ENCODE measurements at places on chromosomes 16 and 17. TPM values are rescaled to one million over a fixed set of nuclear protein-coding genes. Genes with fewer than 3 reads are reported as not detected.

ARL17A gene
- polyA plus RNA-seq, result 27.4 TPM

DNA sequence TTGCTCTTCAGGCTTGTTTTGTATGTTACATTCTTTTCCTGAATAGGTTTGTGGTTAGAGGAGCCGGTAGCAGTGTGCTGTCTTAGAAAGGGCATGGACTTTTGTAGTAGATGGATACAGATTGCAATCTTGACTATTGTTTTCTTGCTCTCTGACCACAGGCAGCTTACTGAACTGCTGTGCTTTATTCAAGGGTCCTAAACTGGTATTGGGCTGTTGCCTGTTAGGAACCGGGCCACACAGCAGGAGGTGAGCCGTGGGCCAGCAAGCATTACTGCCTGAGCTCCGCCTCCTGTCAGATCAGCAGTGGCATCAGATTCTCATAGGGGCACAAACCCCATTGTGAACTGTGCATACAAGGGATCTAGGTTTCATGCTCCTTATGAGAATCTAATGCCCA, 373.9 kb downstream of the CPPED1 start:
- no peak for DNase-seq

CCNF gene
- polyA plus RNA-seq, result 7.0 TPM

- no peak for DNase-seq
Observed at GRCh38 chr17:9446528-9446927, 129.1 kb downstream of the STX8 start.

DNA sequence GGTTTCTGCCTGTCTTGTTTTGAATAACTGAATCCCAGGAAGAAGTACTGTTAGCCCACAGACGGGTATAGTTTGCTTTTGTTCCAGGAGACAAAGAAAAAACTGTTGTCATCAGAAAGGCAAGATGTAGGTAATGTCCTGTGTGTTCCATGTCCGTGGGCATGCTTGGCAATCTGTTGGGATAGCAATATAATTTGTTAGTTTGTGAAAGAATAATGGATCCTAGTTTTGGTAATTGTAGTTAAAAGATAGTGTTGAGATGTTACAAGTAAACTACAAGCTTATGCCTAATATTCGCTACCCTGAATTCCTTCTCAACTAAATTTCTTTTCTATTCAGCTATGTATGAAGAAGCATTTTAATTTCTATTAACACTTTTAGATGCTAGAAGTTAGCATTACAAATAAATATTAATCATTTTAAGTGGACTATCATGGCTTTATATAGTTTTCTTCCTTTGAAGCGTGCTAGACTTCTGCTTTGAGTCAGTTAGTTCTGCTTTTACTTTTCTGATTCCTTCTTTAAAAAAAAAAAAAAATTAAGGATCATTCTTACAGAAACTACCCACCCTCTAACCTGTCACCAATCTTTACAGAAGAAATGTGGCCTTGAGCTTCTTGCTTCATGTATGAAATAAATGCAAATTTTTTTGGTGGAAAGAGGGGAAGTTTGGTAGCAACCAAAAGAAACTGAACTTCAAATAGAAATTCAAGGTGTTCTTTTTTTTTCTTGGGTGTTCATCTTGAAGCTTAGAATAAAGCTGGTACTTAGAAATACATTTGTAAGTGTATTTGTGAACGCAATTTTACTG, 2.4 kb downstream of the EVI2A start:
- no peak for DNase-seq

GRCh38 chr17:79095345-79096055, 20.9 kb downstream of the ENGASE start:
- DNase-seq, result no peak

KLHL10 gene
- 0.15 TPM for polyA plus RNA-seq

GRCh38 chr17:70423562-70423961, 254.2 kb downstream of the KCNJ2 start:
- DNase-seq, result no peak
